ENCODE measurements at places on chromosomes 11 and 22.
A peak's percentile ranks its signal among the peaks of the same experiment; 100 is the strongest.

DNA sequence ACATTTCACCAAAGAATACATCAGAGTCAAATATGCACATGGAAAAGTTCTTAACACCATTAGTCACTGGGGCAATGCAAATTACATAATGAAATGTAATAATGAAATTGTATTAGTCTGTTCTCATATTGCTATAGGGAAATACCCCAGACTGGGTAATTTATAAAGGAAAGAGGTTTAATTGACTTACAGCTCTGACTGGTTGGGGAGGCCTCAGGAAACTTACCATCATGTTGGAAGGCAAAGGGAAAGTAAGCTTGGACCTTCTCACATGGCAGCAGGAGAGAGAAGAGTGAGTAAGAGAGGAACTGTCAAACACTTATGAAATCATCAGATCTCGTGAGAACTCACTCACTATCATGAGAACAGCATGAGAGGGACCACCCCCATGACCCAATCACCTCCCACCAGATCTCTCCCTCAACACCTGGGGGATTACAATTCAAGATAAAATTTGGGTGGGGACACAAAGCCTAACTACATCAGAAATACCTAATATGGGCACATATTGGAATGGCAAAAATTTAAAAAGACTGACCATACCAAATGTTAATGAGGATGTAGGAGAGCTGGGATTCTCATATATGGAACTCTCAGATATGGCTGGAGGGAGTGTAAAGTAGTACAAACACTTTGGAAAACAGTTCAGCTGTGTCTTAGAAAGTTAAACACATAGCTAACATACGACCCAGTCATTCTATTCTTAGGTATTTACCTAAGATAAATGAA, 65.1 kb upstream of the CD44 start:
- peak; percentile 74 for DNase-seq

GRCh38 chr11:48184452-48184851, 32.2 kb upstream of the OR4B1 start:
- DNase-seq: no peak

DNA sequence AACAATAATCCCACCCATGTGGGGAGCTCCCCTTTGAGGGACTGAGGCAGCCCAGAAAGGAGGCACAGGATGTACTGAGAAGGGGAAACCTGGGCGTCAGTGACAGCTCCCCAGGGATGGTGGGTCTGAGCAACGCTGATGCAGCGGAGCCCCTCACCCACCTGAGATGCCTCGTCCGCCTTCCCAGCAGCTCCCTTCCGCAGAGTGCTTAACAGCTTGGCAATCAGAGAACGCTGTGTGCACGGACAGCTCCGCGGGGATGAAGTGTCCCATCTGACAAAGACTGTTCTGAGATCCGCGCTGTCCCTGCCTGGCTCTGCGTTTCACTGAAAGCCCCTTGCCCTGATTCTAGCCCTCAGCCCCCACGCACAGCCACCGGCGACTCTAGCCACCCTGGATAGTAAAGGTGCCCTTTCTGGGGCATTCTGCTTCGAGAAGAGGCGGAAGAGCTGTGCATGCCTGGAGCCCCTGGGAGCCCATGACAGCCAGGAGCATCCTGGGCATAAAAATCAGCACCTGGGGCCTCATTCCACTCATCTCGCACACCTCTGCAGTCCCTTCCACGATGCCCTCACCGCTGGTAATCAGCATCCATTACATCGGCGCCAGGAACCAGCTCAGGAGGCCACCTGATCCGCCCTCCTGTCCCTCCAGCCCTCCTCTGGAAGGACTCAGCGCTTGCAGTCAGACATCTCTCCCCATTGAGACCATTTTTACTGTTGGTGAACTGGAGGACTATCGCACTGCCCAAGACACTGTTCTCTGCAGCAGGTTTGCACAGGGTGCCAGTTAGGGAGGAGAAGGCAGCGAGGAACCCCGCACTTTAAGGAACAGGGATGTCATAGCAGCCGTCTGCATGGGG, 10.7 kb downstream of the KCNJ5 start:
- no peak for DNase-seq

- no peak for DNase-seq
Measured at GRCh38 chr22:39089928-39090327, 7.1 kb upstream of the APOBEC3H start.

DNA sequence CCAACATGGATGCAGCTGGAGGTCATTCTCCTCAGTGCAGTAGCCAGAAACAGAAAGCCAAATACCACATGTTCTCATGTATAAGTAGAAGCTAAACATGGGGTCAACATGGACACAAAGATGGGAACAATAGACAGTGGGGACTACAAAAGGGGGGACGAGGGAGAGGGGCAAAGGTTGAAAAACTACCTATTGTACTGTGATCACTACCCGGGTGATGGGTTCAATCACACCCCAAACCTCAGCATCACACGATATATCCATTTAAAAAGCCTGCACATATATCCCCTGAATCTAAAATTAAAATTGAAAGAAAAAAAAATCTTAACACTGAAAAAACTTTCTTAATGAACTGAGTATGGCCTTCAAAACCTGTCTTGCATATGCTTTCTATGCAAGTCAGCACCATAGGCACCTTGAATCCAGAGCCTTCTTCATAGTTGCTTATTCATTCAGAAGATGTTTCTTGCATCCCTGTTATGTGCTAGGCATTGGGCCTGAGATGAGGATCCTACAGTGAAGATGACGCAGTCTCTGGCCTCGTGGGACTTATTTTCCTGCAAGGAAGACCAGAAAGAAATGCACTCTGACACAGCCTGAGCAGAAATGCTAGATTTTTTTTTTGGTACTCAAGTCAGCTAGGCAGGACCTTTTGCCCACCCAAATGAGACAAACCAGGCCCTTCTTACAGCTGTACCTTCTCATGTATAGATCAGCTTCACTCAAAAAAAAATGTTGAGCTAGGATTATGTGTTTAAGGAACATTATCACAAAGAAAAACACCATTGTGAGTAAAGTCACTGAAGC, 21.0 kb downstream of the NNMT start:
- DNase-seq: no peak

DNA sequence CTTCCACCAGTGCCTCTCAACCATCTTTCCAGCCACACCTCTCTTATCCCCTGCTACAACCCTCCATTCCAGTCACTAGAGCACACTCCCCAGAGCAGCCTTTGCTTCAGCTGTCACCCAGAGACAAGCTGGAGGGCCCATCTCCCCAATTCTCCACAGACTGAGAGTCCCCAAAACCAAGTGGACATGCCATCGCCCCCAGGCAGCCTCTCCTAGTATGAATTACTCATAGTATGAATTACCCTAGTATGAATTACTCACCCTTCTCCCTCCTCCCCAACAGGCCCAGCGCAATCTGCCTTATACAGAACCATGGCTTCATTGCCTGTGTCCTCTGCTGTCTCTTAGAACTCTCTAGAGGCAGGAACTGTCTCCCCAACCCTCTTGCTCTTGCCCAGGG, 24.8 kb downstream of the MYH9 start:
- no peak for DNase-seq

GRCh38 chr11:33773404-33773986, 825 bp downstream of the FBXO3 start:
- no peak for DNase-seq

GRCh38 chr11:62399172-62399877, 19.5 kb upstream of the SCGB1A1 start:
- DNase-seq: no peak

- no peak for DNase-seq
Measured at GRCh38 chr11:69114811-69115523, 40.8 kb upstream of the SMIM38 start.

GRCh38 chr11:69909561-69910518, 90.6 kb upstream of the FGF3 start:
- no peak for DNase-seq

- DNase-seq: no peak
Measured at GRCh38 chr11:82675838-82676237, 57.8 kb downstream of the FAM181B start.

- DNase-seq: no peak
Measured at GRCh38 chr11:95435628-95436353, 204.8 kb upstream of the SESN3 start.

DNA sequence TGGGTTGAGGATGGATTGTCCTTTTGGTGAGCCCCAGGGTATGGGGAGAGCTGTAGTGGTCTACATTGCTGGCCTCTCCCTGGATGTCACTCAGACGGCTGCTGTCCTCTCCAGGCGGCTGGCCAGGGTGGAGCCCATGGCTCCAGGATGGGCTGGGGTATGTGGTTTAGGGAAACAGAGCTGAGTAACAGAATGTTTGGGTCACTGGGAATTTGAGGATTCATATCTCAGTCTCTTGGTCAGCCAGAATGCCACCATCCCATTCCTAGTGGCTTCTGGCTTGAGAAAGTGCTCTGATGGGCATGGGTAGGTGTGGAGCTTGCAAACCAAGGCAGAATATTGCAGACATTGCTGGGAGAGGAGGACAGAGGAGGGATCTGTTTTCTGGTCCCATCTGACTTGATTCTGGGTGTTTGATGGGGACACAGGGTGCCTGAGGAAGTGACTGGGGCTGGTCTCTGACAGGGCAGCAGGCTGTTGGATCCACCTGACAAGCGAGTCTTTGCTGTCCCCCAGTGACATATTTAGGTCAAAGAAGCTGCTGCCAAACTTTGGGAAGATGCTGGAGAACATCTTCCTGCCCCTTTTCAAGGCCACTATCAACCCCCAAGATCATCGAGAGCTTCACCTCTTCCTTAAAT, 41.4 kb downstream of the AMPD3 start:
- DNase-seq: no peak

GRCh38 chr11:115580927-115581680, 76.9 kb upstream of the CADM1 start:
- DNase-seq: no peak

DNA sequence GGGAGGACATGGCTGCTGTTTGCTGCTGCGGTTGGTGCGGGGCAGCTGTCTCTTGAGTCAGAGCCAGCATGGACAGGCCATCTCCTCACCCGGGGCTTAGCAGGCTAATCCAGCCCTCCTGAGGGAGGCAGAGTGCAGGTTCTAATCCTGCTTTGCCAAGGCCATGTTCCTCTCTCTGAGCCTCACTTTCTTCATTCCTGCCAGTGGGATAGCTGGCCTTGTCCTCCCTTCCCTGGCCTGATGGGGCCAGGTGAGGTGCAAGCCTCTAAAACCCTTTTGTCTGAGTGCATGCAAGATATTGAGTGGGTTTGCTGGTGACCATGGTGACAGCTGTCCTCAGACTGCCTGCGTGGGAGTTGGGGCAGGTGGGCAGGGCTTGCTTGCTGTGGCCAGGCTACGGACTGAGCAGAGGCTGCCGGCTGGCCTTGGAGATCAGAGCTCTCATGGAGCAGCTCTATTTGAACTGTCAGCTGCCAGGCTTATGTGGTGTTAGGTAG, 3.6 kb downstream of the USP35 start:
- DNase-seq: no peak

DNA sequence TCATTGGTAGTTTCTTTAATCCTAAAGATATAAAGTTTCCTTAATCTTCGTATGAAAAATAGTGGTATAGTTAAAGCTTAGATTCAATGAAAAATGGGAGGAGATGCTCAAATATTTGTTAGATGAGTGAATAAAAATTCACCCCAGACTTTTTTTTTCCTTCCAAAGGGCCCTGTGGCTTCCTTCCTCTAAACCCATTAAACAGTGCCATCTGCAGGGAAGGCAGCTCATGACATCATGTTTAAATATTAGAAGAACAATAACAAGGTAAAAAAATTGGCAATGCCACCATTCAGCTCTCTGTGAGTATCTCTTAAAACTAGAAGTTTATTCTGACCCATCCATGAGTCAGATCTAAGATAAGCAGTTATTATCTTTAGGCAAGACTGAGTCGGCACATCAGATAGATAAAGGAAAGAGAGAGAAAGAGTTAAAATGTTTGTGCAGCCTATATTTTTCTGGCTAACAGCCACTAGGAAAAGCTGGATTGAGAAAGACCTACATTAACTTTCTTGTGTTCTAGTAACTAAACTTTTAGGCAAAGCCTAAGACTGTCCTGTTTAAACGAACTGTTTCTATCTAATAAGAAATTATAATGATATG, 19.1 kb upstream of the OOSP1 start:
- peak; percentile 80 for DNase-seq

DNA sequence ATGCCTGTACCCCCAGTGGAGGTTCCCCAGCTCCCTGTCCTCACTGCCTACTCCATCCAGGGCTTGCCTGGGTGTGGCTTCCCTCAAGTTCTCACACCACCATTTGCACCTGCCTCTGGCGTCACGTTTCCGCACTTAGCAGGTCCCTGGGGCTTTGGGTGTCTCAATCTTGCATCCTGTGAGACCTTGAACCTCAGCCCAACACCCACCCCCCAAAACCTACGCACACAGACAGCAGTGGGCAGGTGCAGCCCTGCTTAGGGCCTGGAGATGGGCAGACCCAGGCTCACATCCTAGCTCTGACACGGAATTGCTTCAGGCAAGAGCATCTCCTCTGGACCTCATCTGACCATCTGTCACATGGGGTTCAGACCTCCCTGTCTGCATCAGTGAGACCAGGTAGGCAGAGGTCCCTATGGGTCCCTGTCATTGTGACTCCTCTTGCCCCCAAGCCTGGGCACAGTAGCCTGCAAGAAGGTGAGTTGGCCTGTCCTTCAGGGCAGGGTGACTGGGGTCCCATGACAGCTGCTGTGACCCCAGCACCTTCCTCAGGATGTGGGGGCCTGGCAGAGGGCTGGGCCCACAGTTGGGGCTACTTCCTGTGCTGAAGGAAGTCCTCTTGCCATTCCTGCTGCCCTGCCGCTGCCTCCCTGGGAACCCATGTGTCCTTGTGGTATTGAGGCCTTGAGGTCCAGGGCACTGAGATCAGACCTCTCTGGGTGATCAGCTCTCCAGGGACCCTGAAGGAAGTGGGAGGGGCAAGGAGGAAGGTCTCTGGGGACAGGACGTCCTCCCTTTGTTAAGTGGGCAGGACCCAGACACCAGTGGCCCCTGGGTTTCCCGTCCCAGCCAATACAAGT, 2.0 kb downstream of the SIPA1 start:
- no peak for DNase-seq

GRCh38 chr22:26589367-26589844, 526 bp downstream of the TPST2 start:
- peak; percentile 23 for DNase-seq

DNA sequence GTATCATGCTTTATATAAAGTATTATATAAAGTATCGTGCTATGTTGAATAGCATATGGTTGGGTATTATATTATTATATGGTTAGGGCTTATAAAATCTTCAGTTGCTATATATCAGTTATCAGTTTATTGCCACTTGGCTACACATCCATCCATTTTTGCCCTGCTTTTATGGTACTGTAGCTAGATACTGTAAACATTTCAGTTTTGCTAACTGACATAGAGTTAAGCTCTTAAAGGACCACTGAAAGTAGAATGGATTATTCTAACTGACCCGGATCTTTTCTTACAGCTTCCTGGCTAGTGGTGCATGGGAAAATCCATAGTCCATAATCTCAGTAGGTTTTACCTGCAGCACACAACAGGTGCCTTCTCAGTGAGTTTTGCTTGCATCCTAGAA, 405.3 kb upstream of the LUZP2 start:
- no peak for DNase-seq

- peak; percentile 72 for DNase-seq
Measured at GRCh38 chr11:1772270-1773130, 8.8 kb upstream of the CTSD start.

- no peak for DNase-seq
Measured at GRCh38 chr11:77758331-77758730, 62.2 kb downstream of the RSF1 start.

GRCh38 chr11:38060920-38061319, 1462.9 kb upstream of the RAG2 start:
- no peak for DNase-seq
